Stimulated activated CD4-positive, alpha-beta T cell treated with anti-CD3 and anti-CD28 coated beads, TNF-alpha, amount 100 ng/mL, for 1 hour (primary cell): ENCODE measurements at places on chromosomes 1 and 21.

- no peak for DNase-seq
Observed at GRCh38 chr1:186978596-186979556, 150.1 kb downstream of the PLA2G4A start.

GRCh38 chr1:41456847-41457540, 27.5 kb downstream of the EDN2 start:
- DNase-seq: no peak

DNA sequence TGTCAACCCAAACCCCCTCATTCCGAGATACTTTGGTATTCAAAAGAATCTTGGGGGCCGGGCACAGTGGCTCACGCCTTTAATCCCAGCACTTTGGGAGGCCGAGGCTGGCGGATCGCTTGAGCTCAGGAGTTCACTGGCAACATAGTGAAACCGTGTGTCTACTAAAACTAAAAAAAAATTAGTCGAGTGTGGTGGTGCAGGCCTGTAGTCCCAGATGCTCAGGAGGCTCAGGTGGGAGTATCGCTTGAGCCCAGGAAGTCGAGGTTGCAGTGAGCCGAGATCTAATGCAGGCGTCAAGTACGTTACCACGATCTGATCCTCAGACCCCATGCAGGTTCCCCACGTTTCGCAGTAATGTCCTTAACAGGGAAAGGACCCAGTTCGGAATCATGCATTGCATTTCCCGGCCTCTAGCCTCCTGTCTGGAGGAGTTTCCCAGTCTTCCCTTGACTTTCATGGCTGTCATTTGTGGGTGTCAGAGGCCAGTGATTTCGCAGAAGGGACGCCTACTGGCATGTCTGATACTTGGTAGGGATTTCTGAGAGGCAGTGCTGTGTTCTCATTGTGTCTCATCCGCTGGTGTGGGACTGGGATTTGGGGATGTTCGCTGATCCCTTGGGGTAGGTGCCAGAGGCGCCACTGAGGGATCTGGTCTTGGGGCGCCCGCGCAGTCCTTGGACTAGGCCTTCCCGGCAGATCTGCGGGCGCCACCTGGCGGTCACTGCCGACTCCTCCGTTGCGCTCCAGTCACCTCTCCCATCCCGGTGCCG, 39.3 kb upstream of the HMGN1 start:
- DNase-seq: peak; percentile 73

DNA sequence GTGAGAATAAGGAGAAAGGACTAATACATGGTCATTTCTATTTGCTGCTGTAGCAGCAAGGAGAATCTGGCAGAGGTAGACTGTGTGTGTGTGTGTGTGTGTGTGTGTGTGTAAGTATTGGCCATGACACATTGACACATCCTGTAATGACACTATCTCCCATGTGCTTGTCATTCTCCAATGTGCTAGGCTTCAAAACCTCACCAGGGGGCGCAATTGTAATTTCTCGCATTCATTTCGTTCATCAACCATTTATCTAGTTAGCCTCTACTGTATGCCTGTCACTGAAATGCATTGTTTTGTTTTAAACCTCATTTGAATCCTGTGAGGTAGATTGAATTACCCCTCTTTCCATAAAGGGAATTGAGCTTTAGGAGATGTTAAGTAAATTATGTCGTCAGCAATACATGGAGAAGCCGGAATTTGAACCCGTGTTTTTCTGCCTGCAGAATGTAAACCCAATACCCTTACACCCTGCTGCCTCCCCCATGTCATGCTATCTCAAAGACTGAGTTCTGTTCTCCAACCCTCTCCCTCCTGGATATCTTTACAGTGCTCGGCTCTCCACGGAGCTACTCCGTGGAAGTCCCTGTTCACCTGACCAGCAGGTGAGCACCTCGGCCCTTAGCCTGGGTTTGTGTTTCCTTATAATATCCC, 100.8 kb downstream of the UCK2 start:
- DNase-seq: peak; percentile 5

DNA sequence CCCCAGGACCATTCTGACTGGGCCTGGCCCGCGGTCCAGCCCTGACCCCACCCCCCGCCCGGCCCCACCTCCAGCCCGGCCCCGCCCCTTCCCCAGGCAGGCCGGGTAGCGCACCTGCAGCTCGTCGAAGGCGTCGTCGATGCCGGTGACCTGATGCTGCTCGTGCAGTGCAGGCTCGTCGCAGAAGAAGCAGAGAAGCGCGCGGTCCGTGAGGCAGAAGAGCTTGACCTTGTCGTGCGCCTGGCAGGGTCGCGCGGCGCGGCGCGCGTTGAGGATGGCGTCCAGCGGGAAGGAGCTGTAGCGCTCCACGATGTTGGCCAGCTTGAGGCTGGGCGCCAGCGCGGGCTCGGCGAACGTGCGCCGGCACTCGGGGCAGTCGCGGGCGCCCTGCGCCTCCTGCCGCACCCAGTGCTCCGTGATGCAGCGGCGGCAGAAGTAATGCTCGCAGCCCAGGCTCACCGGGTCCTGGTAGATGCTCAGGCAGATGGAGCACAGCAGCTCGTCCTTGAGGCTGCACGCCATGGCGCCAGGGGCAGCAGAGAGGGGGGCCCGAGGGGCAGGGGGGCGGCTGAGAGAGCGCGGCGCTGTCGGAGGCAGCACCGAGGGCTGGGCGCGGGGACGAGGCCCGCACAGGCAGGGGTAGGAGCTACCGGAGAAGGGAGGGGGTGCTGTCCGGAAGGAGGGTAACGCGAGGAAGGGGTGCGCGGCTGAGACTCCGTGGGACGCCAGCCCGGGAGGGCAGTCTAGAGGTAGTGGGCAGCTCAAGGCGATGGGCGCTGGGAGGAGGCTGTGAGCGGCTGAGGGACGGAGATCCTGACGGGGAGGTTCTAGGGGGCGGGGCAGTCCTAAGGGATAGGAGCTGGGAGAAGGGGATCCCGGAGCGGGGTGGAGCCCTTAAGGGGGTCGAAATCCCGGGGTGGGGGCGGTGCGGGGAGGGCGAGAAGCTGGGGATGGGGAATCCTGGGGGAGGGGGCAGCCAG, 642 bp downstream of the TRIM62 start:
- peak; percentile 51 for DNase-seq

- no peak for DNase-seq
Observed at GRCh38 chr1:100443811-100444571, 91.7 kb downstream of the CDC14A start.

DNA sequence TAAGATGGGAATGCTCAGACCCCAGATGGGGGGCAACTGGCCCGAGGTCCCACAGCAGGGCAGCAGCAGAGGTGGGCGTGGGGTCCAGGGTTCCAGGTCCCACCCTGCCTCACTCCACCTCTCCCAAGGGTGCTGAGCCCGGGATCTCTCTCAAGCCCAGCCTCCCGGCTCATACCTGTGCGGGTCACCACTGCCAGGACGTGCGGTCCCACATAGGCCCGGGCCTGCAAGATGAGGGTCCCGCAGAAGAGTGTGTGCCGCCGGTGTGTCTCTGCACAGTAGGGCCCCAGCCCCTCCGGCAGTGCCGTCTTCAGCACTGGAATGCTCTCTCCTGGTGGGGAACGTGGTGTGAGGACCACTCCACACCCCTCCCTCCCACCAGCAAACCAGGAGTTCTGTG, 14.9 kb downstream of the ATP13A2 start:
- DNase-seq: no peak

- no peak for DNase-seq
Observed at GRCh38 chr1:17274186-17275170, 25.6 kb downstream of the PADI3 start.

DNA sequence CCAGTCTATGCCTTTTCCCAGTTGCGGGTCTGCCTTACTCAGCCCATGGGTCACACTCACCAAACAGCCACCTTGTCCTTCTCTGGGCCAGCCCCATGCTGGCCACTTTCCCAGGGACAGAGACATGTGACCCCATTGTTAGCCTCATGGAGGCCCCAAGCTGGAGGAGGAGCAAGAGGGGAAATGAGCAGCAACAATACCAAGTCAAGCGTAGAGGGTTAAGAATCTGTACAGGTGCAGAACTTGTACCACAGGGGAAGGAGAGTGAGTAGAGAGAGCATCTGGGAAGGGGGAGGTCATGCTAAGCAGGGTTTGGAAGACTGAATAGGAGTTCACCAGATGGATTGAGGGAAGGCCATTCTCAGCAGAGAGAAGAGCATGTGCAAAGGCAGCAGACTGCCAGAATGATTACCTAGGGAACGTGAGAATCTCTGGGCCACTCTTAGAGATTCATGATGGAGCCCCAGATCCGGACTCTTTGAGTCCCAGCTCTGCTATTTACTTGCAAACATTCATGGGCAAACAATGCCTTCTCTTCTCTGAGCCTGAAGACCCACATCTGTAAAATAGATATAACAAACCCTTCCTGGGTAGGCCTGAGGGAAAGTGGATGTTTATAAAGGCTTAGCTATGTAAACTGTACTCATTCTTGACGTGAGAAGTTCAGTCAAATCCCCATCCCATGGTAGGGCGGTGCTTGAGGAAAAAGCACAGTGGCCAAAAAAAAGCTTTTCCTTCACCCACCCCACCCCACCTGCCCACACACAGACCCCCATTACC, 2.8 kb upstream of the SLC2A1 start:
- DNase-seq: no peak

DNA sequence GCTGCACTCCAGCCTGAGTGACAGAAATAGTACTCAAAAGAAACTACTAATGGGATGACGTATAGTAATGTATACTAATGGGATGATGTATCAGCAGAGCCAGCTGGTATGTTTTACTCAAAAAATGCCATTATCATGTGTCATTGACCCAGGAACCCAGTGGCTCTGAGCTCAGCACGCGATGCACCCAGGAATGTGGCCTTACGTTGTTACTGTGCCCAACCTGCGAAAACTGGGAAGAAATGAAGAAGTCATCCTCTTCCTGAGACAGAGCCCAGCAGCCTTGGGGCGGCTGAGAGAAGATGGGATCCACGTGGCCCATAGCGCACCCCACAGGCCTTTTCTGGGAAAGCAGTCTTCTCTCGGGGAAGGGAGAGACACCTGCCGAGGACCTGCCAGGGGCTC, 8.8 kb downstream of the UBE2J2 start:
- DNase-seq: no peak

GRCh38 chr1:24912376-24913273, 17.5 kb downstream of the RUNX3 start:
- no peak for DNase-seq
